ENCODE measurements at places on chromosomes 16 and 17.

GRCh38 chr16:52948946-52949345 lies 103.8 kb downstream of the CHD9NB start:
- no peak for DNase-seq

DNA sequence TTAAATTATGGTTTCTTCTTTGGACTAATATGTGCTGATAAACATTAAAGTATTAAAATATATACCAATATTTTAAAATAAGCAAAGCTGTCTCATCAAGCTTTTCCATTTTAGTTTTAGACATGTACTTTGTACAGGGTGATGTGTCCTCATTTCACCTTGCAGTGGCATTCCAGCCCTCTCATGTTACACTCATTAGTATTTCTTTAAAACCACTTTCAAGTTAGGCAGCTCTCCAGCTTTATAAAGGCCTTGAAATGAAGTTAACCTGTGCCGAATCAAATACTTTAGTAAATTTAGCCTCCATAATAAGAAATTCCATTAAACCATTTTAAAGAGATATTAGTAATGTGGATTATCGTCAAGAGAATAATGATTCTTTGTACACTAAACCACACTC lies 107.6 kb upstream of the HLF start:
- DNase-seq = no peak

DNA sequence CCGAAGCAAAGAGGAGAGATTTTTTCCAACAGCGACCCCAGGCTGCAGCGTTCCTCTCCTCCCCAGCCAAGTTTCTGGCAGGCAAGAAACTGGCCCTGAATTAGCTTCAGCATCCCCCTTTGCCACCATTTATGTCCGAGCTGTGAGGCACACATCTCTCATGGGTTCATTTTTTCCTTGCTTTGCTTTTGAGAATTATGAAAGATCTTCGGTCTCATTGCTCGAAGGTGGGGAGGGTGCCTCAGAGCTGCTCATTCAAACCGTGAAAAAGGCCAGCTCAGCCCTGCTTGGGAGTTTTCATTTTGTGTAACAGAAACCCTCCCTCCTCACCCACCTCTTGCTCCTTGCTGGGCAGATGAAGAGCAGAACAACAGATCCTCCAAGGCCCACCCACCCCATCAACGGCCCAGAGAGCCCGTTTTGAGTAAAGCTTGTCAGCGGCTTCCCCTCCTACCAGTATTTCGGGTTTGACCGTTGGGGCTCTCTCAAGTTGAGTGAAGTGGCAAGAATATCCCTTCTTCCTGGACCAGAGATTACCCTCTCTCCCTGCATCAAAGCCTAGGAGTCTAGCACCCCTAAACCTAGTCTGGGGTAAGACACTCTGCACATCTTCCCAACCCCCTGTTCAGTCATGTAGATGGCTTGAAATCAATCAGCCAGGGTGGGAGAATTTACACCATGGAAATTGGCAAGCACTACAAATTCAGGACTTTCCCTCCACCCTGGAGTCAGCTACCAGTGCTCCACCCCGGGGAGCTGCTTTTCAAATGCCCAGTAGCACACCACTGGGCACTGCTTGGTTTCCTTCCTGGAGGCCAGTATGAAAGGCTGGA lies 1.8 kb downstream of the CCR7 start:
- peak; percentile 59 for DNase-seq

DNA sequence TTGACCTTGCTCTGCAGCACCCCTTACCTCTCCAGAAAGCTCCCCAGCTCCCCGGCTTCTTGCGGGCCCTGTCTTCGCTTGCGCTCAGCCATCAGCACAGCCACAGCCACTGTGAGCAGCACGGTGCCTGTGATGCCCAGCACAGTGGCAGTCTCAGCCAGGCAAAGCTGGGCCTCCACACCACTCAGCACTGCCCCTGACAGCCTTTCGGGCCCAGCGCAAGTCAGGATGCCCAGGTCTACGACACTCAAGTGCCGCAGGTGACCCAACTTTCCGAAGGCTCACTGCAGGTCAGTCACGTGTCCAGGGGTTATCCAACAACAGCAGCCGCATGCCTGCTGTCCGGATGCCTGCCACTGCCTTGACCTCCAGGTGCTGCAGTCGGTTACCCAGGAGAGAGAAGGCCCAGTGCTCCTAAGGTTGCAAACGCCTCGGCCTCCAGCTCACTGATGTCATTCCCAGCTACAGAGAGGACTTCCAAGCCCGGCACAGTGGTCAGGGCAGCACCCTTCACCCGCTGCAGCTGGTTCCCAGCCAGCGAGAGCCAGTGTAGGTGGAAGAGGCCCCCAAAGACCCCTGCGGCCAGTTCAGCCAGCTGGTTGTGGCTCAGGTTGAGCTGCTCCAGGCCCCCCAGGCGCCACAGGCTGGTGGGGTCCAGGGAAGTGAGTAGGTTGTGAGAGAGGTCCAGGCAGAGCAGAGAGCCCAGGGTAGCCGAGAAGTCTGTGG lies 8.9 kb upstream of the TMEM101 start:
- DNase-seq = no peak

Data from CD4-positive, alpha-beta T cell treated with Interferon alpha-2 for 1 hour (primary cell).